ENCODE measurements at places on chromosomes 16 and 17.

DNA sequence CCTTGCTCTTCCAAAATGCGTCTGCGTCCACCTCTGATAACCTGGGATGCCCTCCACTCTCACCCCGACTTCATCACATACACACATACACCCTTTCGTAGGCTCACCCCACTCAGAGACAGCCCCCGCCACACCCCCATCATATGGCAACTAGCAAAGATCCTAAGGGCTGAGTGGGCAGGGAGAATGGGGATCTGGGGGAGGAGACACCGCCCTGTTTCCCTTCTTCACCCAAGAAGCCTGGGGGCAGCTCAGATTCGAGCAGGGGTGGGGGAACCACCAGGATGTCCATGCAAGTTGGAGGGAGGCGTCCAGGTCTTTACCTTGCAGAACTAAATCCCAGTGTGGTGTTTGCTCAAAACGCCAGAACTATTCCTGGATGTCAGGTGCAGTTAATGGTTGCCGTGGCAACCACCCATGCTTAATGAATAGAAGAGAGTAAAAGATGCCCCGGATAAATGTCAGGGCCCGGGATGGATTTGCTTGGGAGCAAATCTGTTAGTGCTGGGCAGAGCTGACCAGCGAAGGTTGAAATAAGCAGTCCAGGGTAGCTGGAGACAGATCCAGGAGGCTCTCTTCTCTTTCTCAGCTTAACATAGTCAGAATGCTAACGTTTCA lies 72.8 kb downstream of the CACNG3 start:
- no peak for DNase-seq

DNA sequence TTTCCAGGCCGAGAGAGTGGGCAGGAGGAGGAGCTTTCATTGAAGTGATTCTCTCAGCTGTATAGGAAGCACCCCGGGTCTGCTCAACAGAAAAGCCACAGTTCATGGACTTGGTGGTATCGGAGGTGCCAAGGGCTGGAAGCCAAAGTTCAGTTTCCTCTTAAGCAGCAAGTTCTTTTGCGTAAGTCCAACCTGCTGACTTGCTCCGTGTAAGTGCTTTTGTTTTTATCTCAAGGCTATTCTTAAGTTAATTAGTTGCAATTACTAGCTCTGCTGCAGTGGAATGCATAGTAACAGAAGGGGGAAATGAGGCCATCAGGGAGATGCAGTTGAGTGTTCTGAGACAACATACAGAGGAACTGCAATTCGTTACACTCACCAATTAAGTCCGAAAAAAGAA lies 44.6 kb downstream of the SMIM36 start:
- DNase-seq: no peak

DNA sequence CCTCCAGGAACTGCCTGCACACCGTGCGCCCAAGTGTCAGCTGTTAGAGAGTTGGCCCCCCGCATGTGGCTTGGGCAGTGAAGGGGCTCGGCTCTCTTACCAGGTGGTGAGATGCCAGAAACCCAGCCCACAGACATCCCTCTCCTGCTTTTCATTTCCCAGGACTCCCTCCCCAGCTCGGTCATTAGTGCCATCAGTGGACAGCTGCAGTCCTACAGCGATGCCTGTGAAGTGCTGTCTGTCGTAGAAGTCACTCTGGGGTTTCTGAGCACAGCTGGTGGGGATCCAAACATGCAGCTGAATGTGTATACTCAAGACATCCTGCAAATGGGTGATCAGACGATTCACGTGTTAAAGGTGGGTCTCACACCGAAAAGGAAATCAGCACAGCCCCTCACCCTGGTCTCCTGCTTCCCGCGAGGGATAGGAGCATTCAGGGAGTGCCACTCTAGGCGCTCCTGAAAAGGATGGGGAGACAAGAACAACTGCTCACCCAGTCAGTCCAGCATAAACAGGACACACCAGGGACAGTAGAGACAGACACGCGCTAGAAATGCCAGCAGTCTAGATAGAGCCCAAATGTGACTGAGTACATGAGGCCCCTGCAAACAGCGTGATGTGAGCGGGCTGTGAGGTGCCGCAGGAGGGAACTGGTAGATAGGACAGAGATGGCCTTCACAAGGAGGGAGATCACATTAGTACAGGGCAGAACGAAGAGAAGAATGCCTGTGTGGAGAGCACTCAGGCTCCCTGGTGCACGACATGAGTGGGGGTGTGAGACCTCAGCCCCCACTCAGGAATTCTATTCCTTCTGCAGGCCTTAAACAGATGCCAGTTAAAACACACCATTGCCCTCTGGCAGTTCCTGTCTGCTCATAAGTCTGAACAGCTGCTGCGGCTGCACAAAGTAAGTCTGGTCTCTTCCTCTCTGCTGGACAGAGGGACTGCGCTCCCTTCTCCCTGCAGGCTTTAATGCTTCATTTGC lies 25.7 kb upstream of the ENDOV start:
- no peak for DNase-seq

GRCh38 chr17:64406321-64407200 lies 15.9 kb upstream of the PECAM1 start:
- DNase-seq: no peak

DNA sequence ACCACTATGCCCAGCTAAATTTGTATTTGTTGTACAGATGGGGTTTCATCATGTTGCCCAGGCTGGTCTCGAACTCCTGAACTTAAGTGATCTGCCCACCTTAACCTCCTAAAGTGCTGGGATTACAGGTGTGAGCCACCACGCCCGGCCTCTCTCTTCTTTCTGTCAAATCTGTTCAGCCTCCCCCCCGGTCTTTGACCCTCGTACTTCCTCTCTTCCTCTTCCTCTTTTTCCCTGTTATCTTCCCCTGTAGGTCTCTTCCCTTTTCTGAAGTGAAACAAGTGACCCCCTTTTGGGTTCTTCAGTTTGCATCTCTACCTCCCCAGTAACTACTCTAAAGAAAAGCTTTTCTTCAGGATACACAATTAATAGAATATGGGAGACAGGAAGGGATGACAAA lies 31.7 kb upstream of the DHX40 start:
- DNase-seq: no peak

DNA sequence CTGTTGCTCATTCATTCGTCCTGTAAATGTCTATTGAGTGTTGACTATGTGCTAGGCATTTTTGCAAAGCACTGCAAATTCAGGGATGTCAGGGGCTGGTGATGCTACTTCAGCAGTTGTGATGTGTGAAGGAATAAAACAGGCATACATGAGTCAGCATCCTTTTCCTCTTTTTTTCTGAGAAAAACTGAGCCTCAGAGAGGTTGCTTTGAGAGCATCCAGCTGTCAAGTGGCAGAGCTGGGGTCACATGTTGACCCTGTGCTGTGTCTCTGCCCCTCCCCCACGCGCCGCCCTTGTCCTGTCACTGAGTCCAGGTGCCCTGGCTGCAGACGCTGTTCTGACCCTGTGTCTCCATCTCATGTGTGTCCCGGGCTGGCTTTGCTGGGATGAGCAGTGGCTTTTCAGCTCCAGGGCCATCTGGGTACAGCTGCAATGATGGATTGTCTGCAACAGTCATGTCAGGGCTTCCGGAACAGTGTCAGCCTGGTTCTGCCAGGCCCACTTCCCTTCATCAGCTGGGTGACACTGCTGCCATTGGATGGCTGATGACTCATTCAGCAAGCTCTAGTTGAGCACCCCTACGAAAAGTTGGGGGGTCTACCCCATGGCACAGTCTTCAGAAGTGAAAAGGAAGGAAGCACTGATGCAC lies 14.9 kb downstream of the SEC14L5 start:
- no peak for DNase-seq

DNA sequence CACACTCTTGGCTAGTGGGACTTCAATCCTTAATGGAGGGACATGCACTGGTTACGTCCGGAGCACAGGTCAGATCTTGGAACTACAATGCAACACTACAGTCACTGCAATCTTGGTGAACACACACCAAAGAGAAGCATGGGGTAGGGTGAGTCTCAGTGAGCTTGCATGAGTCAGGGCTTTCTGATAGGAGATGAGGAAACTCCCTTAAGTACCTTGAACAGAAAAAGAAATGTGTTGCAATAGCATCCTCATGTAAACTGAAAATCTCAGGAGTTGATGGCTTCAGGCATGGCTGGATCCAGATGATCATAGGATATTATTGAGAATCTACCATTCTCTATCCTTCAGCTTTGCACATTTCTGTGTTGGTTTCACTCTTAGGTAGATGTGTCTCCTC lies 54.1 kb downstream of the CES1 start:
- DNase-seq: no peak

DNA sequence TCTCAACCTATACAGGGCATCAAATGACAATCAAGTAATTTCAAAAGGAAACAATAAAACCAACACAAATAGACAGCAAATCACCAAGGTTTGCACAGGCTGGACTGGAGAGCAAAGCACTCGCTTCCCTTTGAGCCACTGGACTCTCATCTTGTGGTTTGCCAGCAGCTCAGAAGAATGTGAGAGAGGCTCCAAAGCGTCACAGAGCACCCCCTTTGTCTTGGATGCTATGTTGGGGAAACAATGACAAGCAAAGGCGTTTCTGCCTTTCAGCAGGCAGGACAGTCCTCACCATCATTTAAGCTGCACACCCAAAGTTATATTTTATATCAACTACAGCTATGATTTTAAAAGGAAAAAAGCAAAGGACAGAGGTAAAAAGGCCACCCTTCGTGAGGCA lies 13.2 kb downstream of the SLC6A4 start:
- no peak for DNase-seq

DNA sequence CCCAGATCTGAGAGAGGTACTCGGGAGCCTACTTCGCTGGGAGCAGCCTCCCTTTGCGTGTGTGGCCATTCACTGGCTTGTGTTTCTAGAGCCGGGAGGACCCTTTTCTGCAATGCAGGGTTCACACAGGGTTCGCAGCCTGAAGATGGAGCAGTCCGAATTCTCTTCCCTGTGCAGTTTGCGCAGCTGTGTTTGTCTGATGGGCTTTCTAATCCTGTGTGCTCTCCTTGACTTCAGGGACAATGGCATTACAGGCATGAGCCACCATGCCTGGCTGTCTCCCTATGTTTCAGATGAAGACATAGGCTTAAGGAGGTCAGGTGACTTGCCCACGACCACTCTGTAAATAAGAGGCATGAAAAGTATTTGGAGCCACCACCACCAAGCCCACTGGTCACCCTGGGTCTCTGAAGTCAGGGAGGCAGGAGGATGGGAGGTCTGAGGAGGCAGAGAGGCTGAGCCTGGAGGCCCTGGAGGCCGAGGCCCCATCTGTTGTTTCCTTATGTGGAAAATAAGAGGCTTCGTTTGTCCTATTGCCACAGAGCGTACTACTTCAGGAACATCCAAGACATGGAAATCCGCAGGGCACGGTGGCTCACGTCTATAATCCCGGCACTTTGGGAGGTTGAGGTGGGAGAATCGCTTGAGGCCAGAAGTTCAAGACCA lies 5.0 kb upstream of the STH start:
- no peak for DNase-seq

- no peak for DNase-seq
Measured at GRCh38 chr17:63075969-63076368, 109.9 kb downstream of the TANC2 start.
